Diencephalon (tissue), 1 donor: ENCODE measurements at places on chromosomes 1 and 21. TPM values are rescaled to one million over a fixed set of nuclear protein-coding genes. Genes with fewer than 3 reads are reported as not detected.

SPAG17 gene
- 8.8 TPM for total RNA-seq

FCAMR gene
- total RNA-seq = not detected

GCSAML gene
- 0.69 TPM for total RNA-seq

KRTAP19-1 gene
- not detected for total RNA-seq

KRTAP6-3 gene
- not detected for total RNA-seq

ILDR2 gene
- total RNA-seq = 76.8 TPM

RXFP4 gene
- total RNA-seq = not detected

SEC16B gene
- total RNA-seq = 1.2 TPM

TSPEAR gene
- total RNA-seq = 0.23 TPM

CBS gene
- total RNA-seq = 51.9 TPM

PPIAL4G gene
- total RNA-seq = 0.46 TPM

ANKRD65 gene
- 1.6 TPM for total RNA-seq

CR1 gene
- total RNA-seq = 0.46 TPM

GPR153 gene
- total RNA-seq = 33.2 TPM

MFSD2A gene
- 26.8 TPM for total RNA-seq

RPTN gene
- total RNA-seq = not detected

EXO5 gene
- 29.5 TPM for total RNA-seq

SH2D5 gene
- total RNA-seq = 10.8 TPM

RAD54L gene
- 2.8 TPM for total RNA-seq

F13B gene
- total RNA-seq = not detected

TOE1 gene
- 8.5 TPM for total RNA-seq

RAVER2 gene
- 19.8 TPM for total RNA-seq
